ENCODE measurements at places on chromosomes 1 and 21.

DNA sequence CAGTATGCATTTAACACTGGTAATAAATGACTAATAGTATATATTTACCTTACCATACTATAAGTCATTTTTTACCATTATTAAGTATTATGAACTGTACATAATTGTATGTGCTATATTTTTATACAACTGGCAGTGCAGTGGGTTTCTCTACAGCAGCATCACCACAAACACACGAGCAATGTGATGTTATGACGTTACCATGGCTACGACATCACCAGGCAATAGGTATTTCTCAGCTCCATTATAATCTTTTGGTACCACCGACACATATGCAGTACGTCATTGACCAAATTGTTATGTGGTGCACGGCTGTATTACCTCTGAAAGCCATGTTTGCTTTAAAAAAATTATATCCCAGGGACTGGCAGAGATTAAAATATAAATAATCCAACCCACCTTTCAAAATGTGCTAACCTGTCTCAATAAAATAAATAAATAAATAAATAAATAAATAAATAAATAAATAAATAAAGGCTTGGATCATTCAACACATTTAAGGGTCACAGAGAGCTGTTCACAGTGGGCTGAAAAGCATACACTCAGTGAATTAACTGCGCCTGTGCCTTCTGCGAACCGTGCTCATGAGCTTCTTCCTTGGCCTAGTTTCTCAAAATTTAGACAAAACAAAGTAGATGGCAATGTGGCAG, 121.4 kb upstream of the SLC35F3 start:
- no peak for DNase-seq

GRCh38 chr1:66271904-66272254, 262.1 kb upstream of the SGIP1 start:
- no peak for DNase-seq

GRCh38 chr1:116560704-116561490, 9.9 kb downstream of the CD58 start:
- DNase-seq, result no peak

GRCh38 chr1:81111818-81112217, 688.9 kb upstream of the ADGRL2 start:
- no peak for DNase-seq

- no peak for DNase-seq
These were observed 167.3 kb upstream of the KCNJ6 start for GRCh38 chr21:38083535-38083934.

All from kidney (tissue), 22 donors.